ENCODE measurements at places on chromosomes 2 and 18.

GRCh38 chr18:10511236-10511635 is 14.6 kb upstream of the NAPG start:
- DNase-seq = no peak

DNA sequence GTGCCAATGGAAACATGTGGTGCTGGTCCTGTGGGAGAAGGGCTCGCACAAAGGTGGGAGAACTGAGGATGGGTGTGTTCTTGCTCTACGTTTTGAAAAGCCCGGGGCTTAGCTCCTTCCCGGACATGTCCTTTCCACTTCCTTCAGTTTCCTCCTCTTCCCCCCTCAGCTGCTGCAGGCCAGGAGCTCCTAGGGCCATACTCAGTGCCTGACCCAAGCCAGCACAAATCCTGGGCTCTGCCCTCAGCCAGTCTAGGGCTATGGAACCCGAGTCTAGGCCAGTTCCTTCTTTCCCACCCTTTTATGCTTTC is 1.4 kb upstream of the SIX2 start:
- DNase-seq = no peak

DNA sequence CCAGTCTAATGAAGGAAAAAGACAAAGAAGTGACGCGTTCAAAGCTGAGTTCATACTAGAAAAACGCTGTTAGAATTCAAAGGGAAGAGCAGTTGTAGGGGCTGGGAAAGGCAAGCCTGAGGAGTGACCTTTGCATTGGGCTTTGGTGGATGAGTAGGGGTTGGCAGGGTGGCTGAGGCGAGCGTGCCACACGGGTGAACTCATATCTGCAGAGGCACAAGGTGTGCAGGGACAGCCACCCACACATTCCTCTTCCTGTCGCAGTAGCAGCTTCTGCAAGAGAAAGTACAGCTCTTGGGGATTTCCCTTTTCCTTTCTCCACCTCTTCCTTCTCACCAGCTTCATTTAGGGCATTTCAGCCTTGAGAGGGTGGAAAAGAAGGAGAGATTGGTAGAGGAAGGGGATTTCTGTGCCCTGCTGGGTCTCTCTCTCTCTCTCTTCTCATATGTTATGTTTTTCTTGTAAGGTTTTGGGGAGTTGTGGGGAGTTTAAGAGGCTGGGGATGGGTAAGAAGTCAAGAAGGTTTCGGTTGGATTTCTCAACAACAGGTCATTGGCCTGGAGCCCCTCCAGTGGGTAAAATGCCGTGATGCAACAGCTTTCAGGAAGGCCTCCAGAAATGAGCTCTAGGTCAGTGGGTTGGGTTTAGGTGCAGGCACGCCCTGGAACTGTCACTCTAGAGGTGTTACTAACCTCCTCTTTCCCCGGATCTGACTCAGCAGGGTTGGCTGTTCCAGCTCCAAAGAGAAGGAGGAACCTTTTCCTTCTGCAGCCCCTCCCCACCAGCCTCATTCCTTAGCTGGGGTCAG is 40.1 kb downstream of the ODC1 start:
- peak; percentile 88 for DNase-seq

DNA sequence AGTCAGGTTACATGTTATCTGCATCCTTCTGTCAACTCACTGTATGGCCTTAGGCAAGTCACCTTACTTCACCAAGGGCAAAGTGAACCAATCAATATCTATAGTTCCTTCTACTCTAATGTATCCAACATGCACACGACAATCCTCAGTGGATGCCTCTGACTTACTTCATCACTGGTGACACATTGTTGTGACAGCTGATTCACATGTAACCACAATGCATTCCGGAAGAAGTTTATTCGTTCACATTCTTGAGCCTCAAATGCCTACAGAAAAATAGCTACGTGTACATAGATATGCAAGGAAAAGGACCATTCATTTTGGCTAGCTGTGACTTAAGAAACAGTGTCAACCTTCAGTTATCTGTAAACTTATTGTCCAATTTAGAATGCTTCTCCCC is 26.3 kb upstream of the EPG5 start:
- no peak for DNase-seq

DNA sequence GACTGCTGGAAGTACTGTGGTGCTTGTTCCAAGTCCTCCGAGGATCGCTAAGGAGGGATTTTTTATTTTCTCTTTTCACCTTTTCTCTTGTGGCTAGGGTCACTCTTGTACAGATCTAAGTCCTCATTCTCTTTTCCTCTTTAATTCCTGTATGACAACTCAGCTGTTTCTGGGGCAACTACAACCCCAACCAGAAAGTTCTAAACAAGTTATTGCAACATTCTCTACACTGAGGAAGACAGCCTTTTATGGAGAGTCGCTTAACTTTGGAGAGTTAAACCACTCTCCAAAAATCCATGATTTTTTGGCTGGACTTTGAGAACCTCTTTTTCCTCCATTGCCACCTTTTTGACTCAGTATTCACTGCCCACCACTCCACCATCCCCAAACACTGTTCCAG is 74.0 kb upstream of the SESTD1 start:
- DNase-seq = no peak

DNA sequence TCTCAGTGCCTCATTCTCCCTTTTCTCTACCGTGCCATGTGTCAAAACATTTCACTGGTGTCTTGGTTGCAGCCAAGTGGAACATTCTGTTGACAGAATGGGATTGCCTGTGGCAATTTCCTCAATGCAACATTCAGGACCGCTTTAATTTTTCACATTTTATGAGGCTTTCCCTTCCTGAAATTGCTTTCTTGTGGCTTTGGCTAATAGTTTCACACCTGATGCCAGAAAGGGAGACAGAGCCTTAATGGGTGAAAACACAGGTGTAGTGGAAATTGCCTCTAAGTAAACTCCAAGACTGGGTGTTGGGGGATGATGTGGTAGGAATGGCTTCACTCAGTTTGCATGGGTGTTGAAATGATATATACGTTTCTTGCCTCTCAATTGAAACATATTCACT is 278.3 kb downstream of the TSN start:
- no peak for DNase-seq

- DNase-seq = no peak
Measured at GRCh38 chr2:227578642-227579041, 20.1 kb upstream of the SCYGR2 start.

DNA sequence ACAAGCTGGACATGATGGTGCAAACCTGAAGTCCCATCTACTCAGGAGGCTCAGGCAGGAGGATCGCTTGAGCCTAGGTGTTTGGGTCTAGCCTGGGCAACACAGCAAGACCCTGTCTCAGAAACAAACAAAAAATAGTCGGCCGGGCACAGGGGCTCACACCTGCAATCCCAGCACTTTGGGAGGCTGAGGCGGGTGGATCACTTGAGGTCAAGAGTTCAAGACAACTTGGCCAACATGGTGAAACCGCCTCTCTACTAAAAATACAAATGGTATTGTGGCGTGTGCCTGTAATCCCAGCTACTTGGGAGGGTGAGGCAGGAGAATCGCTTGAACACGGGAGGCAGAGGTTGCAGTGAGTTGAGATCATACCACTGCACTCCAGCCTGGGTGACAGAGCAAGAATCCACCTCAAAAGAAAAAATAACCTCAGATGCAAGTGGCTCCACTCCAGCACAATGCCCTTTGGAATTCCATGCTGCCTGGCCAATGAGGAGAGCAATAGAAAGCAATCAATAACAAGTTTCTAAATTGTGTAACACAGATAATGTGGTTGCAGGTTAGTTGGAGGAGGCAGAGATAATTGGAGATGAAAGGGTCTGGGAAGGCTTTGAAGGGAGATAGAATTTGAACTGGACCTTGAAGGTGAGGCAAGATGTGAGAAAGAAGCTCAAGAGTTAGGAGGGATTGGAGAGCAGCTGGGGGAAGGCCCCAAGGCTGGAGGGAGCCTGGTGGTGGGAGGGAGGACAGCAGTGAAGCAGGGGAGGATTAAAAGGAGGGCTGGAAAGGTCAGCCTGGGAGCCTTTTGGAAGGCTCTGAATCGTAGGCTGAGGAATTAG is 6.0 kb downstream of the TTC31 start:
- DNase-seq = no peak

DNA sequence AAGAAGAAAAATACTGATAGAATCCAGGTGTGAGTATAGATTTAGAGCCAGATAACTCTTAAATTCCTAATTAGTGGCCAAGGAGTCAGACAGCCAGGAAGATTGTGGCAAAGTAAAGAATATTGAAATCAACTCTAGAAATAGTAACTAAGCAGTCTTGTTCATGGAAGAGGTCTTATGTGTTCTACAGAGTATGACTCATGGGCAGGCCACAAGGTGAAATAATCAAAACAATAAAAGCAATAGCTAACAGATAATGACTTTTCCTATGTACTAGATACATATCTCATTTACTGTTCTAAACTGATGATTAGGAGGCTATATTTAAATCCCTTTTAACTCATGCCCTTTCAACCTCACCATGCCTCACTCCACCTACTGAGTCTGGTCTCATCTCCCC is 227.4 kb upstream of the COL3A1 start:
- DNase-seq = no peak

GRCh38 chr18:37450434-37451132 is 115.0 kb downstream of the CELF4 start:
- no peak for DNase-seq

DNA sequence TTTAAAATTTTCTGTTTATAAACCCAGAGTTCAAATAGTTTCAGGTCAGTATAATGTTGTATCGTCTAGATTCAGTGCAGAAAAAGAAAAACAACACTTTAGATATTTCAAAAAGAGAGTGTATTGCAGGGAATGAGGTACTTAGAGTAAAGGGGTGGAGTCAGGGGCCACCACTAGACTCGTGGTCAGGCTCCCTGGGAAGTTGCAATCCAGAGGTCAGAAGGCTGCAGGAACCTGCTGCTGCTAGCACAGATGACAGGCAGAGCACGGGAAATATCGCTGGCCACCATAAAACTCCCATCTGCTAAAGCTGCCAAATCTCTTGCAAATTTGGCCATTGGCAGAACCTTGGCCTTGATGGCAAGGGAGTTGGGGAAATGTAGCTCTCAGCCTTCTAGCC is 64.6 kb downstream of the THNSL2 start:
- no peak for DNase-seq

GRCh38 chr2:3527886-3528785 is 8.8 kb upstream of the ADI1 start:
- DNase-seq = no peak

DNA sequence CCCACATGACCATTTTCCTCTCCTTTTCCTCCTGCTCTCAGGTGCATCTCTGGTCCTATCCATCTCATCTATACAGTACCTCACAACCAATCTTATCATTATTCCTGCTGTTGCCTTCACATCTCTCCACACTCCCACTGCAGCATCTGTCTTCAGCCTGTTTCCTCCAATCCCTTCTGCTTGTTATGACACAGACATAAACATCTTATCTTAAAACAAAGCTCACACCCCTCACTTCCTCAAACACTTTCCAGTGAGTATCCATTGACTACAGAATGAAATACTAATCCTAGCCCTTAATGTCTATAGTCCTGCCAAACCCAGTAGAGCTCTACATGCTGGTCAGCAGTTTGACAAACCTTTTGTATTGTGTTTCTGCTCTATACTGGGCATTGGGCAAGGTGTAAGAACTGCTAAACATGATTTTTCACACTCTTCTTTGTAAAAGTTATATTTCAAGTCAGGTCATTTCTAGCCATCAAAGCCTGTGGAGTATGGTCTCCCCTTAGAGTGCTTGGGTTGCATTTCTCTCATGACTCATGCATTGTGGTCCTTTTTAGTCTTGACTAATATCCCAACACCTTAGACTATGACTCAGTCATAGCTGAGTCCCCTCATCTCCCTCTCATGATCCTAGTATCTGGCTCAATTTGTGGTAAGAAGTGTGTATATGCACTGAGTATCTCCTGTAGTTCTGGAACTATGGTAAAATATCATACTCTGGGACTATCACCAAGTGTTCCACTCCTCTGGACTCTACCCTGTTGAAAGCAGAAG is 187.0 kb downstream of the CYRIA start:
- DNase-seq = peak; percentile 9

DNA sequence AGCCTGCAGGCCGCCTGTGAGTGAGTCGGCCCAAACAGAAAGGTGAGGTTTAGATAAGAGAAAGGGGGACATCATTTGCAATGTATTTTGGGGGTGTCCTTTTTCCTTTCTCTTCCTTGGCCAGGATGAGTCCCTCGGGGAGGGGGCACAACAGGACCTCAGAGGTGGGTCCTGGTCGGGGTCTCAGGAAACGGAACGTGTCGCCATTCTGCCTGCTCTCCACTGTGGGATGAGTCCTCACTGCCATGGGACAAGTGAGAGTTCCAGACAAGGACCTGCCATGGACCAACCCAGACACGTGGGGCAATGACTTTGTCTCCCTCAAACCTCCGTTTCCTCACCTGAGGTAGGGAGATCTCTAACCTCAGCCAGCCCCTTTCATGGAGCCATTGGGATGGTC is 67.9 kb upstream of the TAF1B start:
- DNase-seq = no peak

GRCh38 chr2:38716185-38716584 is 35.0 kb downstream of the SRSF7 start:
- DNase-seq = no peak

- DNase-seq = no peak
Measured at GRCh38 chr2:60500861-60501260, 52.6 kb downstream of the BCL11A start.

DNA sequence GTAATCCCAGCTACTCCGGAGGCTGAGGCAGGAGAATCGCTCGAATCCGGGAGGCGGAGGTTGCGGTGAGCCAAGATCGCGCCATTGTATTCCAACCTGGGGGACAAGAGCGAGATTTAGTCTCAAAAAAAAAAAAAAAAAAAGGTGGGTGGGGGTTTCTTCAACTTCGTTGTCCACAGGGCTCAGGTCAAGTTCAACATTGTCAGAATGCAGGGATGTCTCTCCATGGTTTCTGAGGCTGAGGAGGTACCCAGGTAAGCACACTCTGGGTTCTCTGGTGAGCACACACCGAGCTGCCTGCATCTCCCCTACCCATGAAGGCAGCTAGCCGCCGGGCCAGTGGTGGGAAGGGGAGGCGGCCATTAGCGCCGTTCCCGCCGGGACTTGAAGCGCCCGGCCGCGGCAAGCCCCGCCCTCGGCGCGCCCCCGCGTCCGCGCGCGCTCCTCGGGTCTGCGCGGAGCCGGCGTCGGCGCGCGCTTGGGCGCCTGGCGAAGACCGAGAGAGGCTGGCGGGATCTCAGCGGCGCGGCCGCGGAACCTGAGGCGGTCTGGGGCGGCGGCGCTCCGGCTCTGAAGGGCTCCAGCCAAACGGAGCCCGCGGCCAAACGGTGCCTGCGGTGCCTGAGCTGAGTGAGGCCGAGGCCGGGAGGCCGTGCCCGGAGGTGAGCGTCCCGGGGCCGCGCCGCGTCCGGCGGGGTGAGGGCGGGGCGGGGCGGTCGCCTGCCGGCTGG is at the start of gene UBXN2A:
Gene UBXN2A, plus strand, starts transcription at position 477 of the 731 bp plus-strand sequence. CDS start 17,852 bp downstream, outside the sequence.
- peak; percentile 69 for DNase-seq

All from activated CD4-positive, alpha-beta T cell treated with anti-CD3 and anti-CD28 coated beads, Interleukin-2, Interleukin-4, amounts not matched to agents 100 ng/mL and 50 ng/mL, durations not matched to agents 16 hours and 8 hours (primary cell).